Activated CD8-positive, alpha-beta memory T cell treated with anti-CD3 and anti-CD28 coated beads for 1 hour (primary cell): ENCODE measurements at places on chromosomes 12 and 14.

- DNase-seq = no peak
Measured at GRCh38 chr12:109277899-109278762, 31.0 kb downstream of the FOXN4 start.

- DNase-seq = no peak
Measured at GRCh38 chr12:122081697-122082221, 3.2 kb downstream of the MLXIP start.

DNA sequence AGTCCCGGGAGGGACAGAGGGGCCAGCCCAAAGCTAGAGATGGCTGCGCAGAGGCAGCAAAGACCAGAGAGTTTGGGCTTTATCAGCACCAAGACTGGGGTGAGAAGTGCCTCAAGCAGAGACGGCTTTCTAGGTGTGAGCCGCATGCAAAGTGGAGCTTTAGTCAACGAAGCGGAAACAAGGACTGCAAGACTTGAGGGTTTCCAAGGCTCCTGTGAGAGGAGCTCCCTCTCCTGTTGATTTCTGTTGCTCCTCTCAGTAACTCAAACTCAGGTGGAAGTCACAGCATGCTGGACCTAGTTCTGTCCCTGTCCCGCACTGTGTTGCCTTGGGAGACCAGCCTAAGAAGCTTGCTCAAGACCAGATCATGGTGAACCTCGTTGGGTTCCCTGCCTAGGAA is 327.8 kb downstream of the MED13L start:
- DNase-seq = no peak

DNA sequence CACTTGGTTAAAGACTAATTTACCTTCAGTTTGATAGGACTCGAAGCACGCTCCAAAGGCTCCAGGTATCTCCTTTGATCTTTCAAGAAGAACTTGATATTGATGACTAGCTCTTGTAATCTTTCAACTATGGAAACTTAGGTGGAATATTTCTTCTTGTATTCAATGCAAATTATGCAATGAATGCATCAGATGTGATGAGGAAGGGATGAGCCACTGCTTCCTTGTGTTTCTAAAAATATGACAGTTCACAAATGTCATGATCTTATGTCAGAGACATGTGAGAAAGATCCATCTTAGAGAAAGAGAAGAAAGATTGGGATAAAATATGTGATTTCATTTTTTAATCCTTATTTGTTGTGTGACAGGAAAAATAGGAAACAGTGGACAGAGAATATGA is 9.9 kb downstream of the RNASE9 start:
- no peak for DNase-seq

DNA sequence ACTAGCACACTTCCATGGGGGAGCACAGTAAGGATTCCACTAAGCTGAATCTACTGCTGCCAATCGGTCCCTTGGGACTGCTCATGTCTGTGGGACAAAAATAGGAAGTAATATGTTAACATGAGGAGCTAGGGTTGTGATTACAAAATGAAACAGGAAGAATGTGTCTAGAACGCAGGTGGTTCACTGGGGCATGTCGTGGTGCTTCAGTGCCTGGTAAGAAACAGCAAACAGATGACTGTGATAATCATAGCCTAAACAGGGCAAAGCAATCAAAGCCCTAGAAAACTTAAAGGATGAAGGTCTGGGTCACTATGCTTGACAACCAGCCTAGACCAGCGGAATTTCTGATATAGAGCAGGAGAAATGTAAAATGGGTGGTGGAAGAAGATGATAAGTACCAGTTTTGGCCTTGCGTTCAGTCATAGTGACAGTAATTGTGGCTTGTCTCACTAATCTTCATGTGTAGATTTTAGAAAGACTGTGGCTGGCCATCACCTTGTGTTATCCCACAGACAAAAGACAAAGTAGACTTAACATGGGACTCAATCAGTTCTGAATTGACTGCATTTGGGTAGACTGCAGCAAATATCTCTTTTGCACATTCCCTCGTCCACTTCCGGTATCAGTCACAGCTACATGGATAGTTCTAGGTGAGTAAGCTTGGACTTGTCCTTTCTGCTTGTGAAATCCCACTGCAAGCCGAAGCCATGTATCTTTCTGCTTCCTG is 51.4 kb downstream of the WASHC3 start:
- no peak for DNase-seq

- peak; percentile 31 for DNase-seq
Measured at GRCh38 chr14:75906680-75907280, 75.0 kb downstream of the TGFB3 start.

DNA sequence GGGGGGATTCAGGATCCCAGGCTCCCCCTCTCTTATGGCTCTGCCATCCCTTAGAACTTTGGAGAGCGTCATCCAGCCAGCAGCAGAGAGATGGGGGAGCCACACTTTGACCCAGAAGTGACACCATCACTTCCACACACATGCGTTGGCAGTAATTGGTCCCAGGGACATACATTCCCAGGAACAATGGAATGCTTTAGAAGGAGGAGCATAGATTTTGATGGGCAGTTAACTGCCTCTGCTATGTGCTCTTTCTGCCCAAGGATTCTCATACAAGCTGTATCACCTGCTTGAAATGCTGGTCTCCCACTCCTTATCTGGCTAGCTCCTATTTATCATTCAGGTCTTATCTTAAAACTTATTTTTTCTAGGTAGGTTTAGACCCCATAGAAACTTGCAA is 109.0 kb upstream of the RPH3A start:
- no peak for DNase-seq

DNA sequence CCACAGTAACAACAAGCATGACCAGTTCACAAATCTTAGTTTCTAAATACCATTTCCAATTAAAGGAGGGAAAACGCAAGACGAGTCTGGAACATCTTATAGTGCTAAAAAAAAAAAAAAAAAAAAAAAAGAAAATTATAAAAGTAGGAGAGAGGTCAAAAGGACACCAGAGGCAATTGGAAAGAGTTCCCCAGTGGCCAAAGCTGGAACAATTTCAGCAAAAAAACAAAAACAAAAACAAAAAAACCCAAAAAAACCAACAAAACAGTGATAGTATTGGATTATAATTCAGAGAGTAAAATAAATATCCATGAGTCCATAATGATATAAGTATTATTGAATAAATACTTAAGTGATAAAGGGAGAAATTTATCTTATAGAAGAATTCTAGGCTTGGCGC is 10.3 kb upstream of the NAP1L1 start:
- DNase-seq = no peak

- no peak for DNase-seq
Measured at GRCh38 chr12:65955452-65955851, 131.2 kb downstream of the HMGA2 start.

DNA sequence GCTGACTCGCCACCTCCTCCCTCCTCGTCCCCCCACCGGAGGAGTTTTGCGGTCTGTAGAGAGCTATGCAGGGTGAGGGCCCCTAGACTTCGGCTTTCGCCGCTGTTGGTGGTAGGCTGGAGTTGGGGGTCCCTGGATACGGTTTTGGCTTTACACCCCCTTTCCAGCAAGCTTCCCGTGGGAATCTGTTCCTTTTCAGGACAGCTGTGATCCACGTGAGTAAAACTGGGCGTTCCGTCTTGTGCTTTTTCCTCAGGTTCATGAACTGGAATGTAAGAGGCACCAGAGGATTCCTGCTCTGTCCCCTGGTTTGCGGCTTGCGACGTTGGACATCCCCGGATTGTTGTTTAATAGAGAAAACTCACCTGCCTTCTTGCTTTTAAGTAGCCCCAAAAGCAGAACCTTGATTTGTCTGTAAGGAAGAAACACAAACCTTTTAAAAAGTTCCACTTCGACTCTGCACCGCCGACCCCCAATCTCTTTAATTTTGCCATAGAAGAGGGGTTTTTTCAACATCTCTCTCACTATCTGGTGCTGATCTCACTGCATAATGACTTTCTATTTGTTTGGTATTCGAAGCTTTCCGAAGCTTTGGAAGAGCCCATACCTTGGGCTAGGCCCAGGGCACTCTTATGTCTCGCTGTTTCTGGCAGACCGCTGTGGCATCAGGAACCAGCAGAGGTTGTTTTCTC is 490 bp downstream of the PRORP start:
- no peak for DNase-seq

GRCh38 chr14:29262979-29263378 is 496.4 kb downstream of the FOXG1 start:
- no peak for DNase-seq

GRCh38 chr12:40106202-40106533 is 287 bp upstream of the SLC2A13 start:
- no peak for DNase-seq

- DNase-seq = no peak
Measured at GRCh38 chr12:125402874-125403789, 337.9 kb downstream of the AACS start.

DNA sequence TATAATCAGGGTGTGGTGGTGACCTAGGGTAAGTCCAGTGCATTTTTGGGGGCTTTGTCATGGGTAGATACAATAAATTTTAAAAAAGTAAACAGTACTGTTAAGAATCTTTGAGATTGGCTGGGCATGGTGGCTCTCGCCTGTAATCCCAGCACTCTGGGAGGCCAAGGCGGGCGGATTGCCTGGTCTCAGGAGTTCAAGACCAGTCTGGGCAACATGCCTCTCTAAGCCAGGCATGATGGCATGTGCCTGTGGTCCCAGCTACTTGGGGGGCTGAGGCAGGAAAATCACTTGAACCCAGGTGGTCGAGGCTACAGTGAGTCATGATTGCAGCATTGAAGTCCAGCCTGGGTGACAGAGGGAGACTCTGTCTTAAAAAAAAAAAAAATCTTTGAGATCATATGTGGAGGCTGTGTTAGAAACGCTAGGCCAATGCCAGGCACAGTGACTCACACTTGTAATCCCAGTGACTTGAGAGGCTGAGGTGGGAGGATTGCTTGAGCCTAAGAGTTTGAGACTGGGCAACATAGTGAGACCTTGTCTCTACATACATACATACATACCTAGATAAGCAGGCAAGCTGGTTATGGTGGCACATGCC is 67.7 kb downstream of the PRKCH start:
- no peak for DNase-seq

DNA sequence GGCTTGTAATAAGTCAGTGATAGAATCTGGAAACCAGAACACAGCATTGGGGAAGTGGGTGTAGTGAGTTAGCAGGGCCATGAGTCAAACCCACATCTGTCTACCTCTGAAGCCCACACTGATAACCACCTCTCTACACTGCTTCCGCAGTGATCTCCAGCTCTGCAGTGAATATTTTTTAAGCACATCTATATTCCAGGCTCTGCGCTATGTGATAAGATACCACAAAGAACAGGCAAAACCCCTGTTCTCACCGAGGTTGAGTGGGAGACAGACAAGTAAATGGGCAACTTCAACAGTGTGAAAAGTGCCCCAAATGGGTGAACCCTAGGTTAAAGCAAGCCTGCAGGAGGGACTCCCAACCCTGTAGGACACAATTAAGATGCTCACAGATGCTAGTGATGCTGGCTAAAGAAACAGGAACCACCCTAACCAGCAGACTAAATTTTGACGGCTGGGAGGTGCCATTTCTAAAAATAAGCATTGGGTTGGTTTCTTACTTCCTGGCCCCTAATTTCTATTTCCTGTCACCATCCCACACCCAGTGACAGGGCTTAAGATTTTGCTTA is 375.0 kb downstream of the DPF3 start:
- no peak for DNase-seq

DNA sequence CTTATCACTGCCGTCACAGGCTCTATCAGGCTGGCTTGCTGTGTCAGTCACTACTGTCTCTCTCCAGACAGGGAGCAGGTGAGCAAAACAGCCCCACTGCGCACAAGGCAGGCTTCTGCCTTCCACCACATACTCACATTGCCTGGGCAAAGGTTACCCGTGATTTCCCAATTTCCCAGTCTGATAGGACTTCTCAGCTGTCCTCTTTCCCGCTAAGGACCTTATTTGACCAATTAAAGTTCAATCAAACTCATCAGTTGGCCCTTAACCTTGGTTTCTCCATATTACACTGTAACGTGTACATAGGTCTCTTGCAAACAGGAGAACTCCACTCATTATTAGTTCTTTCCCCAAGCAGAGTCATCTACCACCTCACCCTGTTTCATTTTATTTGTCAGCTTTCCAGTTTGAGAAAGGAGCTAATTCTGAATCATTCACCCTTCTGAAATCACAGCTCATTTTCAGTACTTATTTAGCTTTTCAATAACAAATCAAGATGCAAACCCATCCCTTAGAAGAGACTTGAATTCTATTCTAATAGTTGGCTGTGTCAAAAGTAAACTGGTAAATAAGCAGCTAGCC is 170.8 kb downstream of the ESR2 start:
- no peak for DNase-seq

DNA sequence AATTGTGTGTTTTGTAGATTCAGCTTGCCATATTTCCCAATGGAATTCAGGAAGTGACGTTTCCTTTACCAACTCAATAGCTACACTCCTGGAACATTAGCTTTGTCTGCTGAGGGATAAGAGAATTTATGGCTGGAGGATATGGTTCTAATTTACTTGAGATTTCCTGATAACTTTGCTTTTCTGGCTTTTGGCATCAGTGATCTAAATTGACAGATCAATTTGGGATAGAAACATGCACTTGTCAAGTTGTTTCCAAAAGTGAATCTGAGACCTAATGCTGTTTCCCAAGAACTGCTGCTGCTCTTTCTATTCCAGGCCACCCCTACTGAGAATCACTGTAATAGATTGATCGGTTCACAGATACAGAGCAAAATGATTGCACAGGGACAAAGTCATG is 43.2 kb downstream of the MGAT4C start:
- DNase-seq = no peak

DNA sequence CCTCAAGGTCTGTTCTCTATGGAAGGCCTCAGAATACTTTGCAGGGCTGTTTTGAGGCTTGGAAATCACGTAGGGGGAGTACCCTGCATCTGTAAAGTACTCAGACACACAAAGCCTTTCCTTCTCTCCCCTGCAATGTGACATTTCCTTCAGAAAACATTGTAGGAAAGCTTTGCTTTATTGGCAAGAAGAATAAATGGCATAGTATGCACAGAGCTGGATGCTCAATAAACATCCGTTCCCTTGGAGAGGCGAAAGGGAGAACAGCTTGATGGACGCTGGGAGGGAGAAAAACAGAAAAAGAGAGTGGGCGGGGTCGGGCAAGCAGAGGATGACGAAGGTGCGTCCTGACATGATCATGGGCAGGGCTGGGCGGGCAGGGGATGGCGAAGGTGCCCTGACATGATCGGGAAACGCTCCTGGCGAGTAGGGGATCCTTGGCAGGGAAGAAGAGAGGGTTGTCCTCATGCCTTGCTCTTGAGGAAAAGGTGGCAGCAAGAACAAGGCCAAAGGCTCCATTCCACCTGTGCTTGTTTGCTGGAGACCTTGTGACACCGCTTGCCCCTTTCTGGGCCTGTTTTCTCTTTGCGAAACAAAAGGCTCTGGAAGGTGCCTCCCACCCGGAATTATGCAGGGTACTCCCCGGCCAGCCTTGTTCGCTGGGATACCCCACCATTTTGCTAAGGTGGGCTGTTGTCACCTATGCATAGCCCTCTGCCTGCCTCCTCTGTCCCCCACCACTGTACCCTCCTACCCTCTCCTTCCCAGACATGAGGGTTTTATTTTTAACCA is 21.1 kb downstream of the IRF2BPL start:
- DNase-seq = no peak
